ENCODE measurements at places on chromosomes 12 and 14.

- DNase-seq = no peak
These were observed 32.0 kb downstream of the ITGA7 start for GRCh38 chr12:55675666-55676065.

DNA sequence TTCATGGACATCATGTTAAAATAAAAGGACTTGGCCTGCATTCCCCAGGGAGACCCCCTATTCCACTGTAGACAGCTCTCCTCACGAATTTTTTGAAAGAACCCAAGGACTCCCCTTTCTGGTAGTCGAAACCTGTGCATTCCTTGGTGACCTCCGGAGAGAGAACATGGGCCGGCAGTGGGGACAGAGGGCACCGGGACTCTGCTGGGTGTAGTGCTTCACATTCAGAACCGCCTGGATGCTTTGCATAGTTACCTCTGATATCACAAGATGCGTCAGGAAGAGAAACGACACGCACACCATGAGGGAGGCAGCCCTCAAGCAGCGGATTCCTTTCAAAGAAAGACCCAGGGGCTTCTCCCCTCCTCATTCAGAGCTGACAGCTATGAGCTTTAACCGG lies 9.7 kb downstream of the CKAP4 start:
- no peak for DNase-seq

DNA sequence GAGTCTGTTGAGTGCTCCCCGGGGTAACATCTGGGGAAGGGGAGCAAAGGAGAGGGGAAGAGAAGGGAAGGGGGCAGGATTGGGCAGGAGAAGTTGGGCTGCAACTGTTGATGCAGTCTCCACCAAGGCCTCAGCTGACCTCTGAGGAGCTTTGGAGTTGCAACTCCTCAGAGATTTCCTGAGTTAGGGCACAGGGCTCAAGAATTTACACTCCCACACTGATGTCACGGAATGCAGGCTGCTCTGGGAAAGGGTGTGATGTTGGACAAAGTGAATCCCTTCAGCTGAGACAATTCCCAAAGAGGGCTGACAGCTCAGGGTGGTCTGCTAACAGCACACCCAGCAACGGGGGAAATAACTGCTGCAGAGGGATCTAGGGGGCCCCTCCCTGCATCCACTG lies 295.6 kb downstream of the PCNX1 start:
- DNase-seq = no peak

- DNase-seq = no peak
These were observed 64.3 kb downstream of the SLC25A47 start for GRCh38 chr14:100387450-100387849.

DNA sequence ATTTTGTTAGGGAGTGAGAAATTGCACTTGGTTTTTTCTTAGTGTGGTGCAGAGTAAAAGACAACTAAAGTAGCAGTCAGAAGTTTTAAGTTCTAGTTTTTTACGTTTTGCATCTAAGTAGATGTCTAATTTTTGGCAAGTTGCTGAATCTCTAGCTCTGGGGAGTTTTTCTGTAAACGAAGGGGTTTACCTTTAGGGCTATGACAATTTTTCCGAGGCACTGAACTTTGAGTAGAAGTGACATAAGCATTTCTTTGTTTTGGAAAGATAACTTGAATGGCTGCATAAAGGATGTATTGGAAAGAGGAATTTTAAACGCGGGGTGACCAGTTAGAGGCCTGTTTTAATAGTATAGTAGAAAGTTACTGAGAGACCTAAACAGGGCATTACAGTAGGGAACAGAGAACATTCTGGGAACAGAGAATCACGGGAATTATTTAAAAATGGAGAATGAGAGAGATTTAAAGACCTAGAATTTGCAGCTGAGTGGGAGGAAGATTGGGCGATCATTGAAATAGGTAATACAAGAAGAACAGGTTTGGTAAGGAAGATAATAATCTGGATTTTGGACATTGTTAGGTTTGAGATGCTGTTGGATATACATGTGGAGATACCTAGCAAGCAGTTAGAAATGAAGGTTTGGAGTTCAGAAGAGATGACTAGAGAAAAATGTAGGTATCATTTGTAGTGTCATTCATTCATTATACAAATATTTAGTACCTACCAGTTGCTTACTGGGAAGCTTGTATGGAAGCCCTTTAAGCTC lies 1.2 kb downstream of the ZNF410 start:
- DNase-seq = no peak

DNA sequence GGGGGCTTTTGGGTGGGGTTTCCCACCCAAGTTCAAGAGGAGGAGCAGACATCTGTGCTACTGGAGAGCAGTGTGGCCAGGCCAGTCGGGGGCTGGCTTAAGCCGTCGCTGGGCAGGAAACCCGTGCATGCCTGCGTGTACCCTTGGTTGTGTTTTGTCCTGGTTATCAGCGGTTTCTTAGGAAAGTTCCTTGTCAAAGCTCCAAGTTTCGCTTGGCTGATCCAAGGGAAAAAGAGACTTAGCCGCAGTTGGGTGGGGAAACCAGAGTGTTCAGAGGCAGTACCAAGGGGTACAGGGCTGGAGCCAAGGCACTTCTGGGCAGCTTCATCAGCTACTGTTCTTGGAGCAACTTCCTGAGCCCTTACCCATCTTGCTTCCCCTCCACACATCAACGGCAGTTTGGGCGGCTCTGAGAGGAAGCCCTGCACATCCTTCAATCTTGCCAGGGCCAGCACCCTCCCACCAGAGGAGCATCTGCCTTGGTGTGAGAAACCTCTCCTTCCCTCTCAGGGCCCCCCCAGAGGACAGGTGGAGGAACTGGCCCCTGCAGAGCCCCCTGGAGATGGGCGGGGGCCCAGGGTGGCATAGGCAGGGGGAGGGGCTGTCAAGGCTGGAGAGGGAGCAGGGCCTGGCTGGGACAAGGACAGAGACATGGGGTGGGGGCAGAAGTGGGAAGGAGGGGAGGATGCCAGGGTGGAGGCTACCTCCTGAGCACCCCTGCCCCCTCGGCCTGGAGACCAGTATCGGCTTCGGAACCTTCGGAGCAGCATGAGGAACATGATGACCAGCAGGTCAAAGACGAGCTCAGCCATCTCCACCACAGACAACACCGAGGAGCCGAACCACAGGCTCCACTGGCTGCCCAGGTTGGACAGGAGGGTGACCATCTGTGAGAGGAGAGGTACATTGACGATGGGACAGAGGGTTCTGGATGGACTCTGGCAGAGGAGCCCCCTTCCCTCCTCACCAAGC lies 5.8 kb upstream of the TNFRSF1A start:
- DNase-seq = no peak

- DNase-seq = no peak
These were observed 581.2 kb downstream of the ALG10 start for GRCh38 chr12:34603382-34604035.

DNA sequence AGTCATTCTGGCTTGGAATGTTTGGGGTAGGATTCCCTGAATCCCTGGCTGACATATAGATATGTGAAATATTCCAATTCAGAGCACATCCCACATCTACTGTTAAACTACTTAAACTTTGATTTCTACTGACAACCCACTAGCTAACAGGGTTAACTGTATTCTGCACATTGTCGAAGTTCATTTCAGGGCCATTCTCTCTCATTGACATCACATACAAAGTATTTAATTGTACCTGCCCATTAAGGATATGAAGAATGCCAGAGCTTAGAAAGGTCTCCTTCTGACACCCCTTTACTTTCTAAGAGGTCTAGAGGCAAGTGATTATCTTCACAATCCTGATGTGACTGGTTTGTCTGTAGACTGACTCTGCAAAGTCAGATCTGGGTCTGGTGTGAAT lies 2.8 kb upstream of the DCN start:
- DNase-seq = no peak

- no peak for DNase-seq
These were observed 179.1 kb downstream of the SOX5 start for GRCh38 chr12:23770202-23770938.

DNA sequence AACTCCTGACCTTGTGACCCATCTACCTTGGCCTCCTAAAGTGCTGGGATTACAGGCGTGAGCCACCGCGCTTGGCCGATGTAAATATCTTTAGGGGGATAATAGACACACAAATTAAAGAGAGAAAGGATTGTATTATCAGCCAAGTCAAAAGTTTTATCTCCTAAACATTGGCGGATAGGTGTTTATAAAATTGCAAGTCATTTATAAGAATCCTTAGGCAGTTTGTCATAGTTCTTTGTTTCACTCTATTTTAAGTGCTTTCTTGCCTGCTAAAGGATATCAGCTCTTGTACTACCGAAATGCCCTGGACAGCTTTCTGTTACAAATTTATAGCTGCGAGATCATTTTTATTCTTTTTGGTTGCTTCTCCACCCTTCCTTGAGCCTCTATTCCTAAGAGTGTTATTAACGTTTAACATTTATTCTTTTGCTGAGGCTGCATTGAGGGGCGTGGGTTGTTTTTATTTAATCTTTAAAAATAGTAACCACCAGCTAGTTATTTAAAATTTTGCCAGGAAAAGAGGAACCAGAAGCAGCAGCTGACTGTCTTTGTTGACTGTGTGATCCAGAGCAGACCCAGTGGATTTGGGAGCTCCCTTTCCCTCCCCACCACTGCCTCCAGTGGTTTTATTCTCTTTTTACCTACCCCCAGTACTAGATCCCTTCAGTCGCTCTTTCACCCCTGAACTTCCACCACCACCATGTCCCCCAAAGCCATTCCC lies 106.4 kb downstream of the DIP2B start:
- no peak for DNase-seq

DNA sequence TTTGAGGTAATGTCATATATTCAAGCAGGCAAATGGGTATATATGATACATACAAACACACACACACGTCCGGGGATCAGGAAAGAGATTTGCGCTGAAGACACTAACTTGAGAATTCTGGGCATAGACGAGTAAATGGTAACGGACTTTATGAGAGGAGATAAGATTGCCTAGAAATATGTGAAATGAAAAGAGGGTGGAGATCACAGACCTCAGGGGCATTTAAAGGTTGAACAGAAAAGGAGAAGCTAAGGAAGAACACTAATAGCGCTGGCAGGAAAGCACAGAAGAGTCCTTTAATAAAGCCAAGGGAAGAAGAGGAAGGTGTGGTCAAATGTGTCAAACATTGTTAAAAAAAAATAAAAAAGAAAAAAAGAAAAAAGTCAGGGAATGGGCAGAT lies 13.1 kb downstream of the CRY1 start:
- DNase-seq = no peak

- DNase-seq = no peak
These were observed 11.1 kb downstream of the OLR1 start for GRCh38 chr12:10160617-10161385.

GRCh38 chr12:86914721-86915120 lies 658.5 kb upstream of the MGAT4C start:
- no peak for DNase-seq

DNA sequence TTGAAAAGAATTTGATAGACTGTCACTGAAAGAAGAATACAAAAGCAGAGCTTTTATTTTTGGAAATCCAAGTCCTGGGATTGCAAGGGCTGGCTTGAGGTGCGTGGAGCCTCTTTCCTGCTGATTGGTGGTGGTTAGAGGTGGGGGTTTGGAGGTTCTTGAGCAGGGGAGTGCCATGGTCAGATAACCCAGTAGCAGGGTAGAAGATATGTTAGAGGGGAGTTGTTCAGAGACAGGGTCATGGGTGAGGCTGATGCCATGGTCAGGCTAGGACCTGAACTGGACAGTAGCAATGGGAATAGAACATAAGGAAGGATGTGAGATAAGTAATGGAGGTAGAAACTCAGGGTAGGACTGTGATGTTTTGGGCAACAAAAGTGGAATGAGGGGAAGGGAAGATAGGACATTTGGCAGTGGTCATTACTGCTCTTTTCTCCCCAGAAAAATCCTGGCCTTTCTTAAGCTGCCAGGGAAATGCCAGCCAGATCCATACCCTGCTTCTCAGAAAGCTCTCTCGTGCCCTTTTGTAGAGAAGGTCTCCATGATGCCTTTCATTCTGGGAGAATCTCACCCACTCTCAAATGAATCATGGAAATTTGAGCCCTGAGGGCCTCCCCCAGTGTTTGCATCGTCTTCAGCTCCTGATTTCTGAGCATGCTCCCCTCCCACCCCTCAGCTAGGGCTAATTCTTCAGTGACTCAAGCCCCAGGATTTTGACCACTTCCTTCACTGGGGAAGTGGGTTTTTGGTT lies 9.5 kb downstream of the EMP1 start:
- DNase-seq = no peak

GRCh38 chr12:122467983-122468382 lies 32.7 kb downstream of the ZCCHC8 start:
- DNase-seq = no peak

- DNase-seq = no peak
These were observed 53.0 kb downstream of the TRIM9 start for GRCh38 chr14:51041883-51042282.

DNA sequence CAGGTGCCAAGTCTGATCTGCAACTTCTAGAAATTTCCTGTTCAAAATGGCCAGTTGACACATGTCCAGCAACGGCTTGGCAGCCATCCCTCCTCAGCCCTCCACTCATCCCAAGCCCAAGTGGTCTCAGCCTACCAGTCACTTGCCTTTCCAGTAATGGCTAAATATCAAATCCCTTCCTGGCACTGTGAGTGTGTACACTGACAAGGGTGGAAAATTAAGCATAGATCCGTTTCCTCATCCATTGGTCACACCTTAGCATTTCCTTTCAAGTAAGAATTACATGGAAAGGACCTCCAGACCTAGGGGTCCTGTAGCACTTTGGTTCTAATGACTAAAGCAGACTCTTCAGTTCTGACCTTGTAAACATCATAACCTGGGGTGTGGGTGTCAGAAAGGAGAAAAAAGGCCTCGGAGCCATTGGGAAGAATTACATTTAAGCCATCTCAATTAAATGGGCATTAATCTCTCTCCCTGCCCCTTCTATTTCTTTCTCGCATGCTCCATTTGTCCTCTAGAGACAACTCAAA lies 15.4 kb downstream of the LLPH start:
- no peak for DNase-seq

DNA sequence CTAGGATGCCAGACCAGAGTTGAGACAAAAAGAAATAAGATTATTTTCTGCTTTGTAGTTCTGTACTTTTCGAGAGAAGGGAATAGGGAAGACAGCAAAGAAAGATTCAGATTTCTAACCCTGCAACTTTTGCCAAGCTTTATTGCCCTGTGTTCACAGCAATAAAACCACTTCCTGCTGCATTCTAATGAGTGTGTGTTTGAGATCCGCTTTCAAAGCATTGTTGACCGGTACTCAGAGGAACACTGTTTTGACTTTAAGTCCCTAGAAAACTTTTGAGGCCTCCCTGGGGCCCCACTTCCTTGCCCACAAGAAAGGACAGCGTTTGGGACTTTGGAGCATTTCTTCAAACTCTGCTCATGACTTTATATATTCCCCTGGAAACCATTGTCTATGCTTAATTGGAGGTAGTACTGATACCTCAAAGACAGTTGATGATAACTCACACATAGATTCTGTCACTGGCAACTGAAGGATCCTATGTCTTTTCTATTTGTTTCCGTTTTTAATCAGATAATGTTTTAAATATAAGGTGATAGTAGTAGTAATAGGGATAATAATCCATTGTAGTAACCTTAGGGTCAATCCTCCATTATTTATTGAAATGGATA lies 1.3 kb downstream of the RNASE6 start:
- no peak for DNase-seq

DNA sequence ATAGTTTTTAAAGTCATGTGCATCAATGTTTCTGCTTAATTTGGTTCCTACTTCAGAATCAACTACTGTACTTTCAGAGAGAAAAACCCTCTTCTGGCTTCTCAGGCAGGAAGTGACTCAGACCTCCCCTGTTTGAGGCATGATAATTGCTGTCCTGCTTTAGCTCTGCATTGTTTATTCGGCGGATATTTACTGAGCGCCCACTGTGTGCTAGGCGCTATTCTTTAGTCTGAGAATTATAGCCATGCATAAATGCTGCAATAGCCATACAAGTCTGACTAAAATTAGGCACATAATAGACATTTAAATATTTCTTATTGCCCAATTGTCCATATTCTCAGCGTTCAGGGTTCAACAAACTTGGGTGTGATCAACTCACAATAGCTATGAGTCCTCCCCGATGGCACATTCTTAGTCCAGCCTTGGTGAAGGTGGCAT lies 6.1 kb upstream of the AMIGO2 start:
- DNase-seq = peak; percentile 14
